Activated T-cell treated with anti-CD3 and anti-CD28 coated beads, Interleukin-2, amount 50 U/mL, for 1 hour (primary cell): ENCODE measurements at places on chromosomes 4 and X.

GRCh38 chr4:105170711-105171110 is 24.0 kb downstream of the TET2 start:
- DNase-seq, result no peak

- DNase-seq, result no peak
Measured at GRCh38 chr4:123037804-123038203, 115.4 kb upstream of the NUDT6 start.

DNA sequence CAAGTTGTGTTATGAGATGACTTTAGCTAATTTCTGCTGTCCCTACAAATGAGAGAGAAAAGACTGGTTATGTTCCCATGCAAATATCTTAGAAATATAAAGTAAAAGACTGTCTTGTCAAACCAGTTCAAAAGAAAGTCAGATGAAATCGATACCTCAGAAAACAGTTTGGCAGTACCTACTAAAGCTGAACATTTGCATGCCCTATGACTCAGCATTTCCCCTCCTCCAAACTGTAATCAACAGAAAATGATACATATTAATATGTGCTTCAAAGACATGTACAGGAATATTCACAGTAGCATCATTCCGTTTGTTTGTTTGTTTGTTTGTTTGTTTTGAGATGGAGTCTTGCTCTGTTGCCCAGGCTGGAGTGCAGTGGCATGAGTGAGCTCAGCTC is 90.3 kb downstream of the ARX start:
- DNase-seq, result no peak

DNA sequence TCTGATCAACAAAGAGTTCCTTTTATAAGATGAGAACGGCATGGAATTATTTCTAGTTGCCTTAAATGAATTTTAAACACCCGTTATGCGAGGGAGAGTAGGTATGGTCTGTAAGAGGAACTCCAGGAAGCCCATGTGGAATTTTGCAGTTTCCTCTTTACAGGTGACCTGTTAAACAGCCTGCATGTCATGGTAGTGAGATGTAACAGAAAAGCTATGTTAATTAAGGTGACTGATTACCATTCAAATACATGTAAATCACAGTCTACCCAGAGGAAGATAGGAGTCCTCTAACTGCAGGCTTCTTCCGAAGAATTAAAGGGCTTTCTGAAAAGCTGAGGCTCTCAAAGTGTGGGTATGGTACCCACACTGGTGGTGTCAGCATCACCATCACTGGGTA is 163.6 kb downstream of the CBR4 start:
- no peak for DNase-seq

DNA sequence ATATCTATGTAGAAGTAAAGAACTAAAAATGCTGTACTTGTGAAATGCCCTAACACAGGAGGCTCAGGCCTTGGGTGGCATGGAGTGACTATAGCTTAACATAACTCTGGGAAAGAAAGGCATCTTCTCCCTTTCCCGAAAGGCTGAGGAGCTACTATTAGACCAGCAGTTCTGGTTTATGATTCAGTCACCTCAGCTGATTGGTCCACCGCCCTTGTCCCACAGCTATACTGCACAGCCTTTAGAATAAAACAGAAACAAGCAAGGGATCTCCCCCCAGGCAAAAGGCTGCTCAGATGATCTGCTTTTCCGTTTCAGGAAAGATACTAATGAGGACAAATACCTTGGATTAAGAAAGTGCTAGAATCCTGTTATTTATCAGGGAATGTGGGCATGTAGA is 171.3 kb downstream of the SNCA start:
- no peak for DNase-seq
